ENCODE measurements at places on chromosomes 3 and 15.
A peak's percentile ranks its signal among the peaks of the same experiment; 100 is the strongest.

DNA sequence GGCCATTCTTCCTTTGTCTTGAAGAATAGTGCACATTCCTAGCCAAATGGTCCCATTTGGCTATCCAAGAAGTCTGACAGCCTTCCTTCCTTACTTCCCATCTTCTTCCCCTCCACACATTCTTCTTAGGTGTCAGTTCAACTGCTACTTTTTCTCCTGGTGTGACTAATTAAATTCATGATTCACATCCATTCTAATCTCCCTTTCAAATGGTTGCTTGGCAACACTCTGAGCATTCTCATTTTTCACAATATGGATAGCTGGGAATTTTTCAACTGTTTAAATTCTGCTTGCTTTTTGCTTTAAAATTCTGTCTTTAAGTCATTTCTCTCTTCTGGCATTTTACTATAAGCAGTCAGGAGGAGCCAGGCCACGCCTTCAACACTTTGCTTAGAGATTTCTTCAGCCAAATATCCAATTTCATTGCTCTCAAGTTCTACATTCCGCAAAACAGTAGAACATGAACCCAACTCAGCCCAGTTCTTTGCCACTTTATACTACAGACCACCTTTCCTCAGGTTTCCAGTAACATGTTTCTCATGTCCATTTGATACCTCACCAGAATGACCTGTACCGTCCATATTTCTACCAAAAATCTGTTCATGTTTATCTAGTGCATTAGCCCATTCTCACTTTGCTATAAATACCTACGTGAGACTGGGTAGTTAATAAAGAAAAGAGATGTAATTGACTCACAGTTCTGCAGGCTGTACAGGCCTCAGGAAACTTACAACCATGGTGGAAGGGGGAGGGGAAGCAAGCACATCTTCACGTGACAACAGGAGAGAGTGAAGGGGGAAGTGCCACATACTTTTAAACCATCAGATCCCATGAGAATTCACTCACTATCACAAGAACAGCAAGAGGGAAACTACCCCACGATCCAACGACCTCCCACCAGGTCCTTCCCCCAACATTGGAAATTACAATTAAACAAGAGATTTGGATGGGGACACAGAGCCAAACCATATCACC lies 31.9 kb upstream of the MCF2L2 start:
- no peak for DNase-seq

GRCh38 chr3:124246949-124247348 lies 255.0 kb upstream of the ROPN1 start:
- no peak for DNase-seq

GRCh38 chr3:106401666-106402490 lies 533.1 kb upstream of the CBLB start:
- DNase-seq, result no peak

- no peak for DNase-seq
Measured at GRCh38 chr15:39925112-39925842, 5.2 kb upstream of the GPR176 start.

DNA sequence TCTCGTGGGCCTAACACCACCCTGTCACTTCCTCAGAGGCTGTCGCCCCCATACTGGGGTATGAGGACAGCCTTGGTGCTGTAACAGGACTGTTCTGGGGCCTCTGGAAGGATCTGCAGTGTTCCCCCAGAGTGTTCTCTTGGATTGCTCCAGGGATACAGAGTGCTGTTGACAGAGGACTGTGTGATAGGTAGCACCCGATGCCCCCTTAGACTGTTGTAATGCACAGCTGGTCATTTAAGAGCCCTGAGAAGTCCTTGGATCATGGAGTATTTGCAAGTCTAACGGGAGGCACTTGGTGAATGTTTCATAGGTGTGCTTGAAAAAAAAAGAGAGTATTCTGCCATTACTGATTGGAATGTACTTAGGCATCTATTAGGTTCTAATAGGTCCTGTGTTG lies 35.4 kb upstream of the UBE3A start:
- DNase-seq, result no peak

- DNase-seq, result no peak
Measured at GRCh38 chr3:113660458-113660857, 36.0 kb downstream of the USF3 start.

- peak; percentile 21 for DNase-seq
Measured at GRCh38 chr3:141411251-141411771, 43.0 kb downstream of the ZBTB38 start.
